Thoracic aorta (tissue), 2 donors: ENCODE measurements at places on chromosomes 3 and 15. TPM values are rescaled to one million over a fixed set of nuclear protein-coding genes. Genes with fewer than 3 reads are reported as not detected.

CYP1A1 gene
- total RNA-seq: 0.54 TPM

- peaks cover 3% of the 10 kb centered on the region for H3K36me3 ChIP-seq
- H3K27ac ChIP-seq: no peak overlapping the region
- H3K27me3 ChIP-seq: no peaks in the 10 kb centered on the region
- H3K4me3 ChIP-seq: no peak overlapping the region
- no peaks in the 10 kb centered on the region for H3K4me1 ChIP-seq
Observed at GRCh38 chr15:65146438-65146837, 12.8 kb upstream of the PDCD7 start.

GRCh38 chr3:113268942-113269341 is 57.6 kb downstream of the BOC start:
- H3K27ac ChIP-seq: no peak overlapping the region
- H3K4me1 ChIP-seq: no peaks in the 10 kb centered on the region
- no peak for DNase-seq
- no peaks in the 10 kb centered on the region for H3K27me3 ChIP-seq
- H3K4me3 ChIP-seq: no peak overlapping the region
- no peaks in the 10 kb centered on the region for H3K36me3 ChIP-seq

- no peak overlapping the region for H3K4me3 ChIP-seq
- no peak overlapping the region for H3K27ac ChIP-seq
- DNase-seq: no peak
Observed at GRCh38 chr3:142647856-142648255, 51.7 kb downstream of the PLS1 start.
